ENCODE measurements at places on chromosomes 12 and 14.
A peak's percentile ranks its signal among the peaks of the same experiment; 100 is the strongest.

DNA sequence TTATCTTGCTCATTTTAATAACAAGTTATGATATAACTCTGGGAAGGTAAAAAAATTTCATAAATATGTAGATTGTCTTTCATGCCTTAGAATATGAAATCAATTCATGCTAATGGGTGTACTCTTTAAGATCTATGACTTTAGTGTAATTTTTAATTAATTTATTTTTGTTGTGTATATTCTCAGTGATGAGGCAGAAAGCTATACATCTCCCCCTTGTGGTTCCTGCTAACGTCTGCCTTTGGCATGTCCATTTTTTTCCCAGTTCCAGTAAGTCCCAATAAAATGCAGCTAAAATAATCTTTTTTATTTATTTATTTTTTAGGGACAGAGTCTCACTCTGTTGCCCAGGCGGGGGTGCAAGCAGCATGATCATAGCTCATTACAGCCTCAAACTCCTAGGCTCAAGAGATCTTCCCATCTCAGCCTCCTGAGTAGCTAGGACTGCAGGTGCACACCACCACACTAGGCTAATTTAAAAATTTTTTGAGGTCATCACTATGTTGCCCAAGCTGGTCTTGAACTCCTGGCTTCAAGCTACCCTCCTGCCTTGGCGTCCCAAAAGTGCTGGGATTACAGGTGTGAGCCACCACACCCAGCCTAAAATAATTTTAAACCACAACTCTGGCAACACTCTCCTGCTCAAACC, 3.3 kb upstream of the CHURC1 start:
- no peak for DNase-seq

DNA sequence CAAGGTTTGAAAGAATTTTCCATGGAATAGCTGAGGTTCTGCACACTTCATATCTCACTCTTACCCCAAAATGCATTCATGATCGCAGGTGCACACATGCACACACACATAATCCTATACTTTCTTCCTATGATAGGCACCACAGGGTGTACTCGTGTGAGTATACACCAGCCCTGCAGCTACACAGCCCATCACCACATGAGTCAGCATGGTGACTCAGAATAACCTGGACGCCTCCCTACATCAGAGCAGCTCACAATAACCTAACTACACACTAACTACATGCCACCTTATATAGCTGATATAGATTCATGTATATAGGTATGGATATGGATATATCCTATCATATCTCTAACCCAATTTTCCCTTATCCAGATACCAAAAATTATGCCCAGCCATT, 850.2 kb upstream of the TMEM132C start:
- no peak for DNase-seq

GRCh38 chr12:60501124-60501729, 905.4 kb downstream of the SLC16A7 start:
- DNase-seq: no peak

DNA sequence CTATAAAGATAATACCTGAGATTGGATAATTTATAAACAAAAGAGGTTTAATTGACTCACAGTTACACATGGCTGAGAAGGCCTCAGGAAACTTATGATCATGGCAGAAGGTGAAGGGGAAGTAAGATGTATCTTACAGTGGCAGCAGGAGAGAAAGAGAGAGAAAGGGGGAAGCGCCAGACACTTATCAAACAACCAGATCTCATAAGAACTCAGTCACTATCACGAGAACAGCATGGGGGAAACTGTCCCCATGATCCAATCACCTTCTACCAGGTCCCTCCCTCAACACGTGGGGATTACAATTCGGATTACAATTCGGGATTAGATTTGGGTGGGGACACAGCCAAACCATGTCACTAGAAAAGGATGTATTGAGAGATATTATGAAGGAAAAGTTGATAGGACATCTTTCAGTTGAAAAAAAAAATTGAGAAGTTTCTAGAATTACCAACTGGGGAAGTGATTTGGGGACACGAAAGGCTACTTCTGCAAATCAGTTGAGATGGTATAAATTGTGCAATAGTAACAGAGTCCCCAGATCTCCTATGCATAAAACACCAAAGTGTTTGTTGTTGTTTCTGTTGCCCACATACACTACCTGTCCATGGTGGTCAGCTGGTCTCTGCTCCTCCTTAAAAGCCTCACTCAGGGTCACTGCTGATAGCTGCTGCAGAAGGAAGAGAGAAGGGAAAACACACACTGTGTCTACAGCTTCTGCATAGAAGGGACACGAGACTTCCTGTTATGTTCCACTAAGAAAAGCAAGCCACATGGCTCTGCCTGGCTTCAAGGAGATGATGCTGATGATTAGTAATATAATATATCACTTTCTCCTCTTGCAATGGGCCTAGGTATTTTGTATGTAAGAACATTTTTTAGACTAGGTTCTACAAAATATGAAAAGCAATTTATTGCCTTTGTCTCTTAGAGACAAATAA, 465.5 kb downstream of the PDZRN4 start:
- no peak for DNase-seq

DNA sequence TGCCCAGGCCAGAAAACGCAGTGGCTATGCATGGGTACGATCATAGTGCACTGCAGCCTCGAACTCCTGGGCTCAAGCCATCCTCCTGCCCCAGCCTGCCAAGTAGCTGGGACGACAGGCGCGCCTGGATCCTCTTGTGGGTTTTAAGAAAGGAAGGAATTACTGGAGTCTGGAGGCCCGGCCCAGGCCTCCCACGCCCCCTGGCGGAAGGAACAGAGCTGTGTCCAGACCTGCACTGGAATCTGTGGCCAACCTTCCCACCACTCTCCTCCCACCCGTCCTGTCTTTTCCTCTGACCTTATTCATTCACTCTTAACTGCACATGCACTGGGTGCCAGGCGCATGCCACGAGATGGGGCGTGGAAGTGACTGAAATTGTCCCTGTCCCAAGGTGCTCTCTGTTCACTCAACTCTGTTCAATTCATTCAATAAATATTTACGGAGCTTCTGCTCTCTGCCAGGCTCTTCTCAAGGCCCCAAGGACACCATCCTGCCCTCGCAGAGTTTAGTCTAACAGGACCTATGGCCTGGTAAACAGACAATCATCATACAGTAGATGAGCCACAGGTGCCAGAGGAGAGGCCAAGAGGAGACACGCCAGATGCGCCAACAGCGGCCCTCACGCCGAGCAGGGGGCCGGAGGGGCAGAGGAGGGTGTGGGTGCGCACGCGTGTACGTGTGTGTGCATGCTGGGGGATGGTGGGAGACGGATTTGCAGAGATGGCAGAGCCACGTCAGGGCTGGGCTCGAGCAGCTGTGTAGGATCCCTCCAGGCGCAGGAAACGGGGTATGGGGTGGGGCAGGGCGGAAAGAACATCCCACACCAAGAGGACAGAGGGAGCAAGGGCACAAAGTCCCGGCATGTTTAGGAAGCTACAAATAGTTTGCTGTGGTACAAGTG, 13.7 kb upstream of the TMEM106C start:
- DNase-seq: peak; percentile 83

DNA sequence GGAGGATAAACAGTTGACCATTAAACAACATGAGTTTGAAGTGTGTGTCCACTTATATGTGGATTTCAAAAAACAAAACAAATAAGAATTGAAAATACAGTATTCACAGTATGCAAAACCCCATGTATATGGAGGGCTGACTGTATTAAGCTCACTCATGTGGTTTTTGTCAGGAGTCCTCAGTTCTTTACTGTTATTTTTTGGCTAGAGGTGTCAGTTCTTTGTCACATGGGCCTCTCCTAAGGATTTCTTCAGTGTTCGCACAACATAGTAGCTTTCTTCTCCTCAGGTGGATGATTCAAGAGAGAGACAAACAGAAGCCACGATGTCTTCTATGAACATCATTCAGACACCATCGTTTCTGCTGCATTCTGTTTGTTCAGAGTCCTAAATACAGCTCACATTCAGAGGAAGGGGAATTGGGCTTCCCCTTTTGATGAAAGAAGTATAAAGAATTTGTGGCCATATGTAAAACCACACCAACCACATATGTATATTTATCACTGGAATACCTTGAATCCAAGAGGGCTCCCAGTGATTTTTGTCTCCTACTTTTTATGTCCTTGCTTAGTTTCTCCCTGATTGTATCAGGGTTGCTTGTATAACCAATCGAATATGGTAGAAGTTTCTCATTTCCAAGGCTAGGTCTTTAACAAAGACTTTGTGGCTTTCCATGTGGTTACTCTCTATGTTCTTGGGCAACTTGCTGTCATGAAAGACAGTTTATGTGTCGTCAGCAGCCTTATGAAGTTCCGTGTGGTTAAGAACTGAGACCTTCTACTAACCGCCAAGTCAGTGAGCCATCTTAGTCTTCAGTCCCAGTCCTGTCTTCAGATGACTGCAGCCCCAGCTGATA, 18.9 kb downstream of the MNAT1 start:
- DNase-seq: no peak

DNA sequence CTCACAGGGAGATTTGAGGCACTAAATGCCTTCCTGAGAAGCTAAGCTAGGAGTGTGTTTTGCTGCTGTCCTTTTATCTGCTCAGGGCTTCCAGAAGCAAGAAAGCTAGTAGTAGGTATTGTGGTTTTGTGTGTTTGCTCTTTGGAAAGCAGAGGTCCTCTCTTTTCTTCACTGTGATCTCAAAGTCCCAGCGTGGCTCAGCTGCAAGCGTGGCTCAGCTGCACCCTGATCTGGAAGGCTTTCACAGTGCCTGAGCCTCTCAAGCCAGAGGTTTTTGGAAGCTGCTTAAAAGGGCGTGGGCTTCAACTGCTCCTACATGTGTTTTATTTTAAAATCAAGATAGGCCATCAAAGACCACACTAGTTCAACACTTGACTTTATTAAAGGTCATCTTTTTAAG, 337.4 kb upstream of the RGS6 start:
- no peak for DNase-seq

GRCh38 chr14:100891051-100891450, 12.5 kb downstream of the RTL1 start:
- peak; percentile 28 for DNase-seq

DNA sequence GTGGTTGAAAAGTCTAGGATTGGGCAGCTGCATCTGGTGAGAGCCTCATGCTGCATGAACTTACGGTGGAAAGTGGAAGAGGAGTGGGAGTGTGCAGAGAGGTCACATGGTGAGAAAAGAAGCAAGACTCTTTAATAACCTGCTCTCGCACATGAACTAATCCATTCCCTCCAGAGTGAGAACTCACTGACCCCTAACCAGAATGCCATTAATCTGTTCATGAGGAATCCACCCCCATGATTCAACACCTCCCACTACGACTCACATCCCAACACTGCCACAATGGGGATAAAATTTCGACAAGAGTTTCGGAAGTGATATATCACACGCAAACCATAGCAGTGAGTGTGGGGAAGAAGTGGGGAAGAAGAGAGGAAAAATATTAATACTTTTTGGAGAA, 377.4 kb downstream of the NAV3 start:
- DNase-seq: no peak

- no peak for DNase-seq
Measured at GRCh38 chr12:58363971-58364370, 422.6 kb downstream of the ATP23 start.

- DNase-seq: no peak
Measured at GRCh38 chr12:83199069-83199468, 512.4 kb downstream of the TMTC2 start.

- peak; percentile 67 for DNase-seq
Measured at GRCh38 chr14:57136669-57137328, 131.9 kb downstream of the EXOC5 start.

GRCh38 chr12:70608184-70608583, 29.0 kb downstream of the PTPRB start:
- no peak for DNase-seq

GRCh38 chr12:103964805-103965204, 867 bp upstream of the TDG start:
- DNase-seq: no peak

DNA sequence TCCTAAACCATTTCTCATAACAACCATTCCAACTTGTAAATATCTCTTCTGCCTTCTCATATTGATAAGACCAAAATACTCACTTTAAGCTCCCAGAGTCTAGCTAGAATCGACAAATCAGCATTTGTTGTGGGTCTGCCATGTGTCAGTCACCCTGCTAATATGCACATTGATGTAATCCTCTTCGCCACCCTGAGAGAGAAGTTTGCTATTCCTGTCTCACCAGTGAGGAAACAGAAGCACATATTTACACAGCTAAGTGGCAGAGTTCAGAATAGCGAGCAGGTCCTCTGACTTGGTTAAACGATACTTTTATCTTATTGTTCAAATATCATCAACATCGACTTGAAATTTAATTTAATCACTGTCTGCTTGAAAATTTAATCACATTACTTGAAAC, 142.1 kb downstream of the ANO4 start:
- no peak for DNase-seq

DNA sequence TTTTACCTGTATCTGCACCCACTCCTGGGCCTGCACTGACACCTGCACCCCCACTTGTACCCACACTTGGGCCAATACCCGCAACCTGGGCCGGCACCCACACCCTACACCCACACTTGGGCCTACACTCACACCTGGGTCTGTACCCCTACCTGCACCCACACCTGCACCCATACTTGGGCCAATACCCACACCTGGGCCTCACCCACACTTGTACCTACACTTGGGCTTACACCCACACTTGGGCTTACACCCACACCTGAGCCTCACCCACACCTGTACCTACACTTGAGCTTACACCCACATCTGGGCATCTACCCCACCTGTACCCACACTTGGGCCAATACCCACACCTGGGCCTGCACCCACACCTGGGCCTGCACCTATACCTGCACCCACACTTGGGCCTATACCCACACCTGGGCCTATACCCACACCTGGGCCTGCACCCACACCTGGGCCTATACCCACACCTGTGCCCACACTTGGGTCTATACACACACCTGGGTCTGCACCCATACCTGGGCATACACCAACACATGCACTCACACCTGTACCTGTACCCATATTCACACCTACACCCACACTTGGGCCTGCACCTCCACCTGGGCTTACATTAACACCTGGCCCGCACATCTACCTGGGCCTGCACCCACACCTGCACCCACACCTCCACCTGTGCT, 39.2 kb downstream of the DAO start:
- DNase-seq: no peak
